ENCODE measurements at places on chromosomes 4 and X. TPM values are rescaled to one million over a fixed set of nuclear protein-coding genes. Genes with fewer than 3 reads are reported as not detected.

Gene ARAP2
- 24.5 TPM for total RNA-seq

Gene SHROOM2
- not detected for total RNA-seq

Gene MAGEC1
- not detected for total RNA-seq

Gene IDH3G
- total RNA-seq = 60.8 TPM

Gene RHOXF2B
- total RNA-seq = not detected

Gene ARHGAP36
- not detected for total RNA-seq

Gene AMOT
- total RNA-seq = 2.3 TPM

Gene TCEAL5
- not detected for total RNA-seq

Gene CT45A3
- not detected for total RNA-seq

Gene STARD8
- 0.27 TPM for total RNA-seq

Gene SLC34A2
- not detected for total RNA-seq

Gene SASH3
- total RNA-seq = 82.7 TPM

Gene RTL5
- 0.11 TPM for total RNA-seq

Gene PABPC1L2A
- not detected for total RNA-seq

Gene TIGD4
- not detected for total RNA-seq

Gene FAM9C
- total RNA-seq = 0.41 TPM

Gene OCIAD2
- total RNA-seq = 53.6 TPM

Gene EVC2
- 0.66 TPM for total RNA-seq

Gene KLKB1
- total RNA-seq = not detected

Gene MAGEA9B
- not detected for total RNA-seq

Gene GPR173
- 0.11 TPM for total RNA-seq

Gene FAM47A
- not detected for total RNA-seq

Gene F8A2
- not detected for total RNA-seq

Gene SMIM31
- not detected for total RNA-seq

Gene GRIA2
- total RNA-seq = not detected

Gene LNX1
- total RNA-seq = not detected

Gene ASB11
- total RNA-seq = not detected

Gene MOB1B
- 29.2 TPM for total RNA-seq

Gene GSTCD
- 15.7 TPM for total RNA-seq

Gene GABRG1
- total RNA-seq = not detected

Gene SSX2
- not detected for total RNA-seq
